BJ (cell line): ENCODE measurements at places on chromosomes 1 and 21.

DNA sequence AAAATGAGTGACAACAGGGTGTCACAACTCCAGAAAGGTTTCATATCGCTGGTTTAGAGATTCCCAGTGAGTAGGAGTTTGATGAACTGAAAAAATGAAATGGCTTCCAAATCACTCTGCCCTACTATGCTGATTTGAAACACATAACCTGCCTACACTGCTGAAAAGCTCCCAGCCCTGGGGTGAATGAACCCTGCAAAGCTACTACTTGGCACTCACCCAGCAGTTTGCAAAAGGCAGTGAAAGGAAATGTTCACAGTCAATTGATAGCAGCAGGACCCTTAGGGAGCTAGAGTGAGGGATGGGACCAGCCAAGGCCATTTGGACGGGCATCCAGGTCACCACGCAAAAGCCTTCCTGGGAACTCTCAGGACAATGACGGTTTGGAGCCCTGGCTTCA lies 44.4 kb upstream of the SRP9 start:
- no peak for DNase-seq

- DNase-seq: no peak
Observed at GRCh38 chr1:67338642-67339041, 31.0 kb downstream of the IL12RB2 start.

DNA sequence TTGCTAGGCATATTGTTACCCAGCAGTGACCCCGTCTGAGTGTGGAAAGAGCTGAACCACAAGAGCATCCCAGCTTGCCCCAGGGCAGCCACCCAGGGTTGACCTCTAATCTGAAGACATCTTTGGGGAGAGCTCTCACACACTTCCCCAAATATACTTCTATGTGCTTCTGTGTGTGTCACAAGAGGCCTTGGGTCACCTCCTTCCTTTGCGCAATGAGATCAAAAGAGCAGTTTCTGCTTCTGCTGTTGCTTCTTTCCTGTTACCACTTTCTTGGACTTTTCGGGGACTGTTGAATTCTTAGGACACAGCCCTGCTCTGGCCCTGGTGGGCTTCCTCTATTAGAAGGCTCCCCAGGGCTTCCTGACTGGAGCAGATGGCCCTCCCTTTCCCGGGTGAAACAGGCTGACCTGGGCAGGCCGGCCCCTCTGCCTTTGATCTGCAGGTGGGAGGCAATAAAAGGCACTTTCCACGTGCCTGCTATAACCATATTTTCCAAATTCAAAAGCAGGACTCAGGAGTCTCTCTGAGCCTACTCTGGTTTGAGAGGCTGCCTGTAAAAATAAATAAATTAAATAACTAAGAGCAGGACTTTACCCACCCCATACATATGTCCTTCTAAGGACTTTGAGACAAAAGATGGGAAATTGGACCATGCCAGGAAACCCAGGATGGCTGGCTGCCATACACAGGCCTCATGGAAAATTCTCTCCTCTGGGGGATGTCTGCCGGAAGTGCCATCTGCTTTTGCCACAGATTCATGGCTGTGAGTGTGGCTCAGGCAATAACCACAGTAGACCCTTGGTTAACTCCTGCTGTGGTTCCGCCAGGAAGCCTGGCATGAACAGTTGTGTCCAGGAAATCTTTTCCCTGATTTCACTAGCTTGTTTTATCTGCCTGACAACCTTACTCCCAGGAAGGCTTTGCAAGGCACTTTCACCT lies 28.3 kb upstream of the RCSD1 start:
- no peak for DNase-seq

DNA sequence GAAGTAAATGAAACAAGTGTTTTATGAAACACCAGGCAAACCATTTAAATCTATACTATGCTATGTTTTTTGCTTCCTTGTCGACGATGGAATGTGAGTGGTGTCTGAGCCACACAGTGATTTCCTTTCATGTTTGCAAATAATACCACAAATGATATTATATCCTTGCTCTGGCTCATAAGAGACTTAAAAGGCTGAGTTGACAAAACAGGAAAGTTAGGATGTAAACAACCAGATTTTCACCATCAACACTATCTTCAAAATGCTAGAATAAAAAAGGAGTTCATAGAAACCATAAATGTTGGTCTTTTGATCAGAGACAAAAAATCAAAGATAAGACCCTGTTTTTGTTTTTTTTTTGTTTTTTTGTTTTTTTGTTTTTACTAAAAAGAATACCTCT lies 17.8 kb upstream of the MAGI3 start:
- DNase-seq: no peak

- no peak for DNase-seq
Observed at GRCh38 chr1:39395357-39395831, 96.0 kb upstream of the BMP8A start.

DNA sequence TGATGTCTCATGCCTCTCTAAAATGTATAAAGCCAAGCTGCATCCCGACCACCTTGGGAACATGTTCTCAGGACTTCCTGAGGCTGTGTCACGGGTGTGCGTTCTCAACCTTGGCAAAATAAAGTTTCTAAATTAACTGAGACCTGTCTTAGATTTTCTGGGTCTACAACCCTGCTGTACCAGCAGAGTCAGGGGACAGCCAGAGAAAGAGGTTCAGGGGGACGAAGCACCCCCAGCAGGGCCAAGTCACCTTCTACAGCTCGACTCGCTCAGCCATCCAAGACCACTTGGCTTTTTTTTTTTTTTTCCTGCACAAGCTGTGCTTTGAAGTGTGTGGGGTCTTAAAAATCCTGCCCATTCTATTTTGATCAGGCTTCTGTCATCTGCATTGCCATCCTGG lies 28.5 kb upstream of the PDE9A start:
- no peak for DNase-seq

- no peak for DNase-seq
Observed at GRCh38 chr1:106290805-106291501, 765.5 kb upstream of the PRMT6 start.

DNA sequence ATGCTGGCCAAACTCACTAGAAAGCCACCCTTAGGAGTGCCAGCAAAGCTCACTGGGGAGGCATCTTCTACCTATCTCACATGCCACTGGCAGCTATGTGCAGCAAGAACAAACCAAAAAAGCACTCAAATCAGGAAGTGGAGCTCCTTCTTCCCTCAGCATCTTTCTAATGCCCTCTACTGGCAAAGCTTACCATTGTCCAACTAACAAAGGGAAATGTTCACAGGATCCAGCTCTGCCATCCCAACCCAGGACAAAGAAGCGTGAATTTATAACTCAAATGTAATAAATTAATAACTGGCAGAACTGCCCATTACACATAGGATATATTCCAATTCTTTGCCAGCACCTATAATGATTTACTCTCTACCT lies 38.9 kb downstream of the LEPR start:
- DNase-seq: no peak

- DNase-seq: no peak
Observed at GRCh38 chr1:236508593-236509027, 15.2 kb upstream of the LGALS8 start.

DNA sequence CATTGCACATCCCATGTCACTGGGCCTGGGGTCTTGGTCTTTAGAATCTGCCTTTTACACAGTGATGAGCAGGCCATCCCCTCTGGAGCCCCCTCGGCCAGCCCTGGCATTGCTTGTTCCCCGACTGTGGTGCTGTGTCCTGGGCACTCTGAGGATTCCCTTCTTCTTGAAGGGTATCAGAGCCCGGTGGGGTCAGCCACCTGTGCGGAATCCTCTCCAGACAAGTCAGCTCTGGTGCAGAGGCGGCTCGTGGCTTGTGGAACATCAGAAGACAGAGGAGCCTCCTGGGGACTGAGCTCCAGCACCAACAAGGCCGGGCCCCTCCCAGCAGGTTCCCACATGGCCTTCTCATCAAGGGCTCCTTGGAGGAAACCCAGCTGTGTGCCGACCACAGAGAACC lies 57.9 kb upstream of the AJAP1 start:
- DNase-seq: no peak

GRCh38 chr1:27940297-27940696 lies 5.5 kb downstream of the SMPDL3B start:
- no peak for DNase-seq

- DNase-seq: no peak
Observed at GRCh38 chr1:26285366-26286063, 5.6 kb downstream of the SH3BGRL3 start.

DNA sequence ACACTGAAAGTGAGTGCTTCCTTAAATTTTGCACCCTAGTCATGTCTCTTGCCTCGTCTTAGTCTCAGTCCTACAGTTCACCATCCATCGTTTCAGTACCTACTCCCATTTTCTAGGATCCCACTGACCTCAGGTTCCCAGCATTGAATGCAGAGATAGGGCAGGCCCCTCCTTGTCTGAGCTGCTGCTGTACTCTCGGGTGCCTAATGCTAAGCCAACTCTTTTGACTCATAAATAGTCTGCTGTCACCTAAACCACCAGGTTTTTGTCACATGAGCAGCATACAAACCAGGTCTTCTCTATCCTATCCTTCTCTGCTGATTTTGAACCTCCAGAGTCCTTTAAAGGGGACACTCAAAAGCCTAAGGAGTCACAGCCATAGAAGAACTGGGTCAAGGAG lies 3.0 kb downstream of the ARHGAP30 start:
- no peak for DNase-seq

DNA sequence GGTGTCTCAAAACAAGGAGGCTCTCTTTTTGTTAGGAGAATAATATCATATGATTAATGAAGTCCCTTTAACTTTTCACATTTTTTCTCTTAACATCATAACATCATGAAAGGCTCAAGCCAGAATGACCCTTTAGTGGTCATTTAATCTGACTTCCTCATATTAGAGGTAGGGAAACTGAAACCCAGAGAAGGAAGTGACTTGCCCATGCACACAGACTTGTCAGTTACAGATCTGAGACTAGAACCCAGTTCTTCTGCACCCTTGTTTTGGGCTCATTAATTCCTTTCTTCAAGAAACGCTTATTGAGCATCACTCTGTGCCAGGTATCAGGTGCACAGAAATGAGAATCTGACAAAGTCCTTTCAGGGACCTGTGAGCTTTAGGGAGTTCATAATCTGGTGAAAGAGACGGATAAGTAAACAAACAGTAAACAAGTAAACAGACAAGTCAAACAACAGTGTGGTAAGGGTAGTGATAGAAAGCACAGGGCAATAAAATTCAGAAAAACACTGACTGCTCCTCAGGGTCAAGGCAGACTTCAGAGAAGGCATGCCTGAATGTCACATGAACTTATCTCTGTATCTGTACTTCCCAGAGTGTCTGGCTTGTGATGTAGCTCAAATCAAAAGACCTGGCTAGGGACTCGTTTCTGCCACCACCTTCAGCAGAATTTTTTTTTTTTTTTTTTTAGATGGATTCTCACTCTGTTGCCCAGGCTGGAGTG lies 38.3 kb upstream of the OSBPL9 start:
- DNase-seq: no peak

DNA sequence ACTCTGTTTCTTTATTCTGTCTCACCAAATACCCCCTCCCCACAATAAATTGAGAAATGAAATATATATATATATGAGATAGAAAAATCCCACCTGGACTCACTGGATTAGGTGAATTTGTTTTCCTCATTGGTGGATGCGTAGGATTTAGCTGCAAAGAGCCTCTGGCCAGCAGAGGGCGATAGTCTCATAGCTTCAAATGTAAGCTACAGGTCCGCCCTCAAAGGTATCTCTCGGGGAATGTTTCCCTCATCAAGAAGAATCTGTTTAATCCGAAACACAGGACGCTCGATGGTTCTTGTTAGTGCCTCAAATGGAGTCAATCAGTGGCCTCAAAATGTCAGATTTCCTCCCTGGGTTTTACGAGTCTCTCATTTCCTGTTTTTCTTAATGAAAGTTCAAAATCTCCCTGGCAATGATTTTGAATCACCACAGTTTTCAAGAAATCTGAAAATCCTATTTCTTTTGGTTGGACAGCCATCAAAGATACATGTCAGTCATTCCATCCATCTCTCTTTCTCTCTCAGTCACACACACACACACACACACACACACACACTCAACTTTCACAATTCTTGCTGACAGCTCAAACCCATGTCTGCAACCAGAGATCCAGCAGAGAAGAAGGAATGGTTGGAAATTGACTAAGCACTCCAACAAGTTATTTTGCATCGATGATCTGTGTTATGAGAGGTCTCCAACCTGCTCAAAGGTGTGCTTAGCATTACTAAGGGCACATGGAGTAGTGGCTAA lies 13.9 kb upstream of the CAMK1G start:
- no peak for DNase-seq

DNA sequence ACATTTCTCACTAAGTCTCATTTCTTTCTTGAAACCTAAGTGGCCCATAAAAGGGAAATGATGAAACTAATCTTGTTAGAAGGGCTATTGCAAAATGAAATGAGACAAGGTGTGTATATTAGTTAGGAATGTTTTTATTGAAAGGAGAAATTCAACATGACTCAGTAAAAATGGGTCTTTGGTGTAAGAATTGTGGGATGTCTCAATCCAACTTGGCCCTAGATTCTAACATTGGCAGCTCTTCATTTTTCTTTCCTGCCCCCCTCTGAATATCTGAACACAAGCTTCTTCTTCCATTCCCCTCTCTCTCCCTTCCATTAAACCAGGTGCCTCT lies 26.8 kb upstream of the TARBP1 start:
- DNase-seq: peak; percentile 67

DNA sequence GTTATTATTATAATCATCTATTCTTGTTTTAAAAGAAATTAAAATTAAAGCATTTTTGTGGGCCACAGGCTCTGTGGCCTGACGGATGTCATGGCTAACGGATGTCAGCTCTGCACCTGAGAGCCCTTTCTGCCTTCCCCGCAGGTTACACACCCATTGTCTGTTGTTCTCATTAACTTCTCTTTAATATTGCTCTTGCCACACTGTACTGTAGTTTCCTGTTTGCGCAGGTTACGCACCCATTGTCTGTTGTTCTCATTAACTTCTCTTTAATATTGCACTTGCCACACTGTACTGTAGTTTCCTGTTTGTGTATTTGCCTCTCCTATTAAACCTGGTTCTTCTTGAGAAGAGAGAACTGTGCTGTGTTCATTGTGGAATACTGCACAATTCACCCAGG lies 294.4 kb upstream of the PLXNA2 start:
- no peak for DNase-seq

- no peak for DNase-seq
Observed at GRCh38 chr1:223328566-223328965, 35.4 kb downstream of the SUSD4 start.

- DNase-seq: no peak
Observed at GRCh38 chr21:44440241-44441040, 14.9 kb upstream of the LRRC3 start.

DNA sequence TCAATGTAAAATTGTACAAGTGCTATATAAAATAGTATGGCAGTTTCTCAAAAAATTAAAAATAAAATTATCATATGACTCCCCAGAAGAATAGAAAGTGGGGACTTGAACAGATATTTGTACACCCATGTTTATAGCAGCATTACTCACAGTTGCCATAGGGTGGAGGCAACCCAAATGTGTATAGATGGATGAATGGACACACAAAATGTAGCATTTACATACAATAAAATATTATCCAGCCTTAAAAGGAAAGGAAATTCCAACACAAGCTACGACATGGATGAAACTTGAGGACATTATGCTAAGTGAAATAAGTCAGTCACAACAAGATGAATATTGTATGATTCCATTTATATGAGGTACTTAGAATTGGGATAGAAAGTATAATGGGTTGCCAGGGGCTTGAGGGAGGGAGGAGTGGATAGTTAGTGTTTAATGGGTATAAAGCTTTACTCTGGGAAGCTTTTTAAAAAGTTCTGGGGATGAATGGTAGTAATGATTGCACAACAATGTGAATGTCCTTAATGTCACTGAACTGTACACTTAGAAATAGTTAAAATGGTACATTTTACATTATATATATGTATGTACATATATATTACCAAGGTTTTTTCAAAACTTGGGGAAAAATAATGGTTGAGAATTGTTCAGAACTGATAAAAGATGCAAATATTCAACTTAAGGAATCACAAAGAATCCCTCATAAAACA lies 53.0 kb upstream of the ADORA3 start:
- DNase-seq: no peak

GRCh38 chr1:172356620-172357019 lies 63.9 kb upstream of the C1orf105 start:
- DNase-seq: no peak
